ENCODE measurements at places on chromosomes 16 and 17.

DNA sequence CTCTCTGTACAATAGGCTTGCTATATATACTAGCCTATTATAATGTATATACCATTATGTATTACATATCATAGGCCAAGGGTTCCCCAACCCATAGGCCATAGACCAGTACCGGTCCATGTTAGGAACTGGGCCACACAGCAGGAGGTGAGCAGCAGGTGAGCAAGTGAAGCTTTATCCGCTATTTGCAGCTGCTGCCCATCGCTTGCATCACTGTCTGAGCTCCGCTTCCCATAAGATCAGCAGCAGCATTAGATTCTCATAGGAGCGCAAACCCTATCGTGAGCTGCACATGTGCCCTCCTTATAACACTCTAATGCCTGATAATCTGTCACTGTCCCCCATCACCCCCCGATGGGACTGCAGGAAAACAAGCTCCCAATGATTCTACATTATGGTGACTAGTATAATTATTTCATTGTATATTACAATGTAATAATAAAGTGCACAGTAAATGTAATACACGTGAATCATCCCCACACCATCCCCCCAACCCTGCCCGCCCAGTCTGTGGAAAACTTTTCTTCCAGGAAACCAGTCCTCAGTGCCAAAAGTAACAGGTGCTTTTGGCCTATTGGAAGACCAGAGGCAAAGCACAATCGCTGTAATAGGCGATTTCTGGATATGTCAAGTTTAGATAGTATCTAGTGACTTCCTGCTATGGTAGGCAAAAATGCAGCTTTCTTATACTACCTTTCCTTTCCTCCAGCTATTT is 84.1 kb downstream of the MYH11 start:
- DNase-seq: no peak

- peak; percentile 28 for DNase-seq
Measured at GRCh38 chr16:69329369-69330285, 761 bp downstream of the PDF start.

- DNase-seq: no peak
Measured at GRCh38 chr17:49436174-49436573, 21.5 kb upstream of the PHB1 start.

DNA sequence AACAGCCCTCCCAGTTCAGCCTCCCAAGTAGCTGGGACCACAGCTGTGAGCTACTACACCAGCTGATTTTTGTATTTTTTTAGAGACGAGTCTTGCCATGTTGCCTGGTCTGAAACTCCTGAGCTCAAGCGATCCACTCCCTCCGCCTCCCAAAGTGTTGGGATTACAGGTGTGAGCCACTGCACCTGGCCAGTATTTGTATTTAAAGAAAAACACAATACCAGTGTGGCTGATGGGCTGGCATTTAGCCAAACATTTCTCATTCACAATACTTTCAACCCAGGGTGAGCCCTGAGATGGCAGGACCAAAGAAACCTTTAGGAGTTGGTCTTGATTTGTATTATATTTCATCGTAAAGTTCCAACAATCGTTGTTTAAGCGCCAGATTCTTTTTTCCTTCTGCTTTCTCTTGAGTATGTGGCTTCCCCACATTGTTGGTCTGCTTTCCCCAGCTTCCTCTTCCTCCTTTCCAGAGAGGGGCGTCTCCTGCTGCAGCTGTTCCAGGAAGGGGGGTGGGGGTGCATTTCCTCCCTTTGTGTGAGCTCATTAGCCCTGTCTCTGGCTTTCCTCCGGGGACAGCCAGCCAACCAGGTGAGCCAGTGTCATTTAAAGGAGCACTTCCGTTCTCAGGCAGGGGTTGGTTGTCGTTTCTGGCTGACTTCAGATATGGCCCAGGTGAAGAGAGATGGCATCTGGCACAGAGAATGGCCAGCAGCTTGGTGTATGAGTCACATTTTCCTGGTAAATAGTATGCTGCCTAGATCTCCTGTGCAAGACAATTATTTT is 79.9 kb downstream of the GPRC5B start:
- no peak for DNase-seq

GRCh38 chr16:64882078-64882784 is 239.6 kb downstream of the CDH11 start:
- no peak for DNase-seq

DNA sequence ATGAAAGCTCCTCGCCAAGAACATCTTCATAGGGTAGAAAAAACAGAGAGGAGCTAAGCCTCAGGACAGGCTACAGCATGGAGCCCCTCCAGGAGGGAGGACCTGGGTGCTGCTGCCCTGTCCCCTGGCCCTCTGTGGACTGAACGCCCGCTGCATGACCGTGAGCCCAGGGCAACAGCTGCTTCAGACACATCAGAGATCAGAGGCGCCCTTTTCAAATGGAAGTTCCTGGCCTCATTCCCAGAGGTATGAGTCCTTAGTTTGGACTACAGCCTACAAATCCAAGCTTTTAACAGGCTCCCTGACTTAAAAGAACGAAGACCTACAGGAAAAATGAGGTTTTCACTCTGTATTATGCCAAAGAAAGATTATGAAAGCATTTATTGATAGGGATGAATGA is 48.5 kb downstream of the ZNF18 start:
- DNase-seq: no peak

DNA sequence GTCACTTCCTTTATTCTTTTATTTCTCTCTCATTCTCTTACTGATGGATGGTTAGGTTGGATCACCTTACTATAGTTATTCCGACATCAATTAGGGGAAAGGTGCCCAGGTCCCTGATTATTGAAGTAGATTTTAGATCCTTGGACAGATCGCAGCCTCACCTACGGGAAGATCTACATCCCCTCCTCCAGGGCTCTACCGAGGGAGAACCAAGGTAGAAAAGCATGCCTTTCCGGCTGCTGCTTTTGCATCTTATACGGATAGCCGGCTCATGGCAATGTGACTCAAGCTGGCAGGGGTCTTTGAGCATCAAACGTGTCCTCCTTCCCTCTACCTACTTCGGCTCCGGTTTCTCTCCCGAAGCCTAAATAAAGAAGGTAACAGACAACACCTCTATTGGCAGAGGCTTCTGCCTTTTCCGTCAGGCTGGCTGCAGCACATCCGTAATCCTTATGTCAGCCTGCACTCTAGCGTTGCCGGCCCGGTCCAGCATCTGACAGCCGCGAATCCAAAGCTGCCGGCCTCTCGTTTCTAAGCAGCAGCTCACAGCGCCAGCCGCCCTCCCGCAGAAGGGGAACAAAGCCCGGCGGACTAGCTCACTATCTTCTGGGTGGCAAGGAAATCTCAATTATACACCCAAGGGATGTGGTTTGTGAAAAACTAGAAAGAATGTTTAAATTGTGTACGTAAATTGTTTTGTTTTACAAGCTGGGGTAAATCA is 46.9 kb downstream of the IRX6 start:
- no peak for DNase-seq

GRCh38 chr16:72098936-72099335 is 5.3 kb downstream of the DHX38 start:
- DNase-seq: no peak

DNA sequence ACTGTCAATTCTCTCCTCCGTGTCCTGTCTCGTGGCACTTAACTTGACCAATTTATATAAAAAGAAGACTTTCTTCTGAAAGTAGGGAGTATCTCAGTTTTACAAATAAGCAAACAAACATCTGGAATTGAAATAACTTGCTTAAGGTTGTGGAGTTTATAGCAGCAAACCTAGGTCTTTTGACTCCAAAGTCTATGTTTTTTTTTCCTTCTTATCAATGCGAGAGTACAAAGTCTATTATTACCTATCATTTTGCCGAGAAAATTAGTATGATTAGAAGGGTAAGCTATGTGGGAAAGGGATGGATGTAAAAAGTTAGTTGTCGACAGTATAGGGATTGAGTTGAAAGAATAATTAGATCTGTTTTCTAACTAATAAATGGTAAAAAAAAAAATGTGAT is 50.4 kb downstream of the PPM1E start:
- DNase-seq: no peak

DNA sequence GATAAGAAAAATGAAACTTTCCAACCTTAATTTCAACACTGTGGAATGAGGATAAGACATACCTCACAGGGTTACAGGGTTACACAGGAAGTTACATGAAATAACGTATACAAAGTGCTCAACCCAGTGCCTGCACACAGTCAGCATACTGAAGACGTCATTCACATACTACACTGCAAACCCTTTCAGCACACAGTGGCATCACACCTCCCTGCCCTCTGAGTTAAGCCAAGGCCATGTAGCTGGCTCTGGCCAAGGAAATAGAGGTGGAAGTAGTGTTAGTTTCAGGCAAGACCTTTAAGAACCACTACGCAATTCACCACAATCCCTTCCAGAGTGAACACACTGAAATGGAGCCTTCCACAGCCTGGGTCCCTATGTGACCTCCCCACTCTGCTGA is 46.6 kb upstream of the GSG1L start:
- no peak for DNase-seq

GRCh38 chr16:66714654-66715307 is 18.2 kb upstream of the CMTM4 start:
- DNase-seq: no peak

GRCh38 chr16:16113076-16113475 is 110.2 kb downstream of the ABCC6 start:
- no peak for DNase-seq

GRCh38 chr16:31764103-31764502 is 109.5 kb upstream of the ZNF267 start:
- DNase-seq: no peak

GRCh38 chr17:44205962-44206824 is 6.5 kb upstream of the ATXN7L3 start:
- DNase-seq: no peak

GRCh38 chr16:62967163-62967562 is 930.9 kb upstream of the CDH8 start:
- no peak for DNase-seq

- DNase-seq: no peak
Measured at GRCh38 chr17:78615631-78616030, 38.4 kb upstream of the DNAH17 start.

DNA sequence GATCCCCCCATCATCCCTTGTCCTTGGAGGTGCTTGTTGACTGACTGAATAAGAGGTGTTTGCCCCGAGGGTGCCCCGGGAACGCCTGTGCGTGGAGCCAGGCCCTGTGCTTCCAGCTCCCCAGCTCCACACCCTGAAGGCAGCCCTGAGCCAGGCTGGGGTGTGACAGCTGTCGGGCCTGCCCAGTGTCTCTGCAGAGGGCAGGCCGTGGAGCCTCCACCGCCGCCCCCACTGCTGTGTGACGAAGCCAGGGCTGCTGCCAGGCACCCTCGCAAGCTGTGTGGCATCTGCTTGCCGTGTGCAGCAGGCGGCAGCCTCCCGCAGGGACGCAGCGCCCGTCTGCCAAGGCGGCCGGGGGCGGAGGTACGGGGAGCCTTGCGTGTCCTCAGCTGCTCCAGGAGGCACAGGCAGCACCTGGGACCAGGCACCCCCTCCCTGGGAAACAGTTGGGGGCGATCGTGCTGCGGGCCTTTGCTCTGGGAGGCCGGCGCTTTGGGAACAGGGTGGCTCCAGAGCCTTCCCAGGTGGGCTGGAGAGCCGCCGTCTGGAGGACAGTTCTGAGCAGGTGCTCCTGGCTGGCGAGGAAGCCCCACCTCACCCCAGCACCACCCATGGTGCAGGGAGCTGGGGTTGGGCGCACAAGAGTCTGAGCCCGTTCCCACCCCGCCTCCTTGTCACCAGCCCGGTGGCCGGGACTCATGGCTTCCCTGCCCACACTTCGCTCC is 26.6 kb downstream of the GSE1 start:
- DNase-seq: no peak

DNA sequence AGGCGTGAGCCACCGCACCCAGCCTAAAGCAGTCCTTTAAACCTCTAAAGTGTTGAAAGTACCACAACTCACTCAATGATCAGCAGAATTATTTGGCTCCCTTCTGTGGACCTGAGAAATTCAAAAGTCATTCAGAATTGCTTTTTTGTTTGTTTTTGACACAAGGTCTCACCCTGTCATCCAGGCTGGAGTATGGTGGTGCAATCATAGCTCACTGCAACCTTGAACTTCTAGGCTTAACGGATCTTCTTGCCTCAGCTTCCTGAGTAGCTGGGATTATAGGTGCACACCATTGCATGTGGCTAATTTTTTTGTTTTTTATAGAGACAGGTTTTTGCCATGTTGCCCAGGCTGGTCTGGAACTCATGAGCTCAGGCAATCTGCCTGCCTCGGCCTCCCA is 44.3 kb downstream of the TRAF4 start:
- DNase-seq: no peak

DNA sequence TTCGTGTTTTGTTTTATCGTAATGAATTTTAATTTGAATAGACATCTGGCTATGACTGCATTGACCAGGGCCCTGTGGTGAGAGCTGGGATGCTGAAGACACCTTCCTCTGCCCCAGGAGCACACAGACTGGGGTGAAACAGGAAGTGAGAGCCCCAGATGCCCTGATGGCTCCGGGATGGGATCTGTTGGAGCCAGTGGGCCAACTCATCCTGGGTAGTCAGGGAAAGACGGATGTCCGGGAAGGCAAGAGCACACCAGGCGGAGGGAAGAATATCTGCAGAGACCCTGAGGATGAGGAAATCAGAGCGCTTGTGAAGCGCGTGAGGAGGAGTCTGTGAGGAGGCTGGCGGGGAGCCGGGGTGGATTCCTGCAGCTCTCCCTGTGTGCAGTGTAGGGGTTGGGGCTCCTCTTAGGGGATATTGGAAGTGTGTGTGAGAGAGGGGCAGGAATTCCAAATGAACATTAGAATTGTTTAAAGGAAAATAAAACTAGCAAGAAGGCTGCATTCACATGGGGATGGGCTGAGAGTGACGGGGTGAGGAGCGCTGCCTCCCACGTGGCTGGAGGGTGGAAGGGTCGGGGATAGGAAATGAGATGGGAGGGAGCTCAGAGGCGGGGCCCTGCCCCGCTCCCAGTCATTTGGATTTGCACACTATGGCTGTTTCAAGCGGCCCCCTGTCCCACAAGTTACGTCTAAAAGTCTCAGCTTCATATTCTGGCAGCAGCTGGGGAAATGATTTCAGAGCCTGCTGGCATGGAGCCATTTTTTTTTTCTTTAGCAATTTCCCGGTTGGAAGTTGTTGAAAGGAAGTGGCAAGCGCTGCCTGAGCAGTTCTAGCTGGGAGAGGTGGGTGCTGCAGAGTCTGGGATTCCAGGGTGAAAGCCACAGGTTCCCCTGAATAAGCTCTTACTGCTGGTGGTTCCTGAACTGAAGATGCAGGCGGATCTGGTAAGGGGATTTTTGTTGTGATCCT is 71.2 kb upstream of the LGALS9 start:
- DNase-seq: no peak

DNA sequence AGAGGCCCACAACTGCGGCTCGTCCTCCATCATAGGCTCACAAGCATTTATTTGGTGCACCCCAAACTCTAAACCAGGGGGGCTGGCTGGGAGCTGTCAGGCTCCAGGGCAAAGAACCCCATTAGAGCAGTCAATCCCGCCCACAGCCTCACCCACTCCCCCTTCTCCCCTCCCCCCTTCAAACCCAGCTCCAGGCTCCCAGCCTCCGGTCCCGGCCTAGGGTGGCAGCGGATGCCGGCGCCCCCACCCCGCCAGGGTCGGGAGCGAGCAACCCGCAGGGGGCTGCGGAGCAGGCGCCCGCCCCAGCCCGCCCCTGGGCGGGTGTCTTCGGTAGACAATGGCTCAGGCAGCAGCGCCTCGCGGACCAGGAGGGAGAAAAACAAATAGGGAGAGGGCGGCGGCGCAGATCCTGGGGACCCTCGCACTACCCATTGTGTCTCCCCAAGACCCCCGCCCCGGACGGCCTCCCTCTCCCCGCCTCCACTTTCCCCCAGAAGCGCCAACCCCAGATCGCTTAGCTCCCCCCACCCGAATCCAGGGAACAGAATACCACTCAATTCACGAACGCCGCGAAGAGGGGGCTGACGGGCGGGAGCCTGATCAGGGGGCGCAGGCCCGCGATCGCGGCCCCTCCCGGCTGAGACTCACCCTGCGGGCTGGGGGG is 572 bp downstream of the FAM171A2 start:
- no peak for DNase-seq

GRCh38 chr17:31687505-31688126 is 171.4 kb downstream of the COPRS start:
- no peak for DNase-seq

Measured in stimulated activated CD4-positive, alpha-beta T cell treated with anti-CD3 and anti-CD28 coated beads, Interleukin-12 subunit alpha, Interleukin-12 subunit beta, amount 100 ng/mL, for 24 hours (primary cell).